ENCODE measurements at places on chromosomes 7 and 10. TPM values are rescaled to one million over a fixed set of nuclear protein-coding genes. Genes with fewer than 3 reads are reported as not detected.

The SFMBT2 gene
- total RNA-seq = 17.8 TPM

The HHEX gene
- 1.6 TPM for total RNA-seq

The IL6 gene
- not detected for total RNA-seq

The PHKG1 gene
- 3.6 TPM for total RNA-seq

The CCNY gene
- total RNA-seq = 49.9 TPM

The CTAGE6 gene
- not detected for total RNA-seq

The SDK1 gene
- 7.0 TPM for total RNA-seq

The SYNPO2L gene
- total RNA-seq = not detected

The SPDYE6 gene
- total RNA-seq = 0.16 TPM

The PDE6C gene
- total RNA-seq = not detected

The NKX1-2 gene
- total RNA-seq = 0.47 TPM

The SOSTDC1 gene
- total RNA-seq = 12.6 TPM

The CALHM1 gene
- not detected for total RNA-seq

The ZNF467 gene
- total RNA-seq = 1.2 TPM
